ENCODE measurements at places on chromosomes 3 and 15.

DNA sequence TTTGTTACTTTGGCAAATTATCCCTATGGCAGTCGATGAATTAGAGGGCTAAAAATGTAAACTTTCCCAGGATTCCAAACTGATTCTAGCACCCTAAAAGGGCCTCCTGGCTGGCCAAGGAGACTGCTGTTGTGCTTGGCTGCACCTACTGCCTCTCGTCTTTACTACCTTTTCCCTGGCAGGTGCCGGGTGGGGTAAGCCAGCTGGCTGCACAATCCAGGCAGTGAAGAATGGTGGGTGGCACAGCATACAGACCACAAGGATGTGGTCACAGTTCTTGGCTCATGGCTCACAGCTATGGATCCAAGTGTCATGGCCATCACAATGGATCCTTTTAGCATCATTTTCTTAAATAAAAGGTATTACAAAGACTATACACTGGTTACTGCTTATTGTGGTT, 20.7 kb upstream of the SLC25A26 start:
- no peak for DNase-seq

GRCh38 chr15:74209560-74209958, 7.0 kb upstream of the STRA6 start:
- no peak for DNase-seq

DNA sequence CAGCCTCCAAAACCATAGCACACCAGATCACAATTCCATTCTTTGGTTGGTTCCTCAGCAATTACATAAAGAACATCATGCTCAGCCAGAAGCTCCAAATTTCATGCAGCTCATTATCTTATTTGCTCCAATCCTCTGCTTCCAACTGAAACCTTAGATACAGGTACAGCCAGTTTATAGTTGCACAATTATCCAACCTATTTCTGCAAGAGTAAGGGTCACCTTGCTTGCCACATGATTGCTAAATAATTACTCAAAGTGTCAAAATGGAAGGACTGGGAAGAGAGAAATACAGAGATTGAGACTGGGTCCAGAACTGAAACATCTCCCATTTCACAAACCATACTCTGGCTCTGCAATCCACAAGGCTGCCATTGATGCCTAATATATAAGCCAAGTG, 23.4 kb upstream of the SHC4 start:
- no peak for DNase-seq

DNA sequence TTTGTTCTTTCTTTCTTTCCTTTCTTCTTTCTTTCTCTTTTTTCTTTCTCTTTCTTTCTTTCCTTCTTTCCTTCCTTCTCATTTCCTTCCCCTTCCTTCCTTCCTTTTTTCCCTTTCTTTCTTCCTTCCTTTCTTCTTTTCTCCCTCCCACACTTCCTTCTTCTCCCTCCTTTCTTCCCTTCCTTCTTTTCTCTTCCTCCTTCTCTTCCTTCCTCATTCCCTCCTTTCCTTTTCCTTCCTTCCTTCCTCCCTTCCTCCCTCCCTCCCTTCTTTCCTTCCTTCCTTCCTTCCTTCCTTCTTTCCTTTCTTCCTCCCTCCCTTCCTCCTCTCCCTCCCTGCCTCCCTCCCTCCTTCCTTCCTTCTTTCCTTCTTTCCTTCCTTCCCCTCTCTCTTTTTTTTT, 755.7 kb upstream of the GRM7 start:
- no peak for DNase-seq

DNA sequence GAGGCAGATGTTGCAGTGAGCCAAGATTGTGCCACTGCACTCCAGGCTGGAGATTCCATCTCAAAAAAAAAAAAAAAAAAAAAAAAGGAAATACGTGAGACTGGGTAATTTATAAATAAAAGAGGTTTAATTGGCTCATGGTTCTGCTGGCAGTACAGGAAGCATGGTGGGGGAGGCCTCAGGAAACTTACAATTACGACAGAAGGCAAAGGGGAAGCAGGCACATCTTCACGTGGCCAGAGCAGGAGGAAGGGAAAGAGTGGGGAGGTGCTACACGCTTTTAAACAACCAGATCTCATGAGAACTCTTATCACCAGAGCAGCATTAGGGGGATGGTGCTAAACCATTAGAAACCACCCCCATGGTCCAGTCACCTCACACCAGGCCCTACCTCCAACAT, 138.2 kb upstream of the IL12A start:
- DNase-seq, result no peak

- DNase-seq, result no peak
Measured at GRCh38 chr3:138461896-138462295, 27.5 kb downstream of the ESYT3 start.
